ENCODE measurements at places on chromosomes 7 and 10.

DNA sequence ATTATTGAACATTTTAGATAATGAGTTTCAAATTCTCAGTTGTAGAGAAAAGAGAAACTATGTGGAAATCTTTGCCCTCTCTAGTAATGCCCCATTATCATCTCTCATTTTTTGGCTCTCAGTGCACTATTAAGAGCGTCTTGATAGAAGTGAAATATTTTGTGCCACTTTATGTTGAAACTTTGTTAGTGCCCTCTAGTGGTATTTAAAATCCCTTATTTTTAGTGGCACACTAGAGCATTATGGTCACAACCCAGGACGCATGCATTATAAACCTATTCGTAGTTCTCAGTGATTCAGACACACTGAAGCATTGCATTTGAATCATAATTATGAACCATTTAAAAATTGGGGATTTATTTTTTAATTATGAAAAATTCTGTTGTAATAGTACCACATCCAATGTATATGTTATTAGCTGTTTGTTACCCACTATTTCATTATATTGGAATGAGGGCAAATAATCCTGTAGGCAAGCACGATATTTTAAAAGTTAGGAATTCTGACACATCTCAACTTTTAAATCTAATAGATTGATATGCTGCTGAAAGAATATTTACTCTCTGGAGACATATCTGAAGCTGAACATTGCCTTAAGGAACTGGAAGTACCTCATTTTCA, 21.9 kb downstream of the PDCD4 start:
- no peak for DNase-seq

GRCh38 chr7:18210788-18211187, 183.1 kb upstream of the PRPS1L1 start:
- DNase-seq: no peak

DNA sequence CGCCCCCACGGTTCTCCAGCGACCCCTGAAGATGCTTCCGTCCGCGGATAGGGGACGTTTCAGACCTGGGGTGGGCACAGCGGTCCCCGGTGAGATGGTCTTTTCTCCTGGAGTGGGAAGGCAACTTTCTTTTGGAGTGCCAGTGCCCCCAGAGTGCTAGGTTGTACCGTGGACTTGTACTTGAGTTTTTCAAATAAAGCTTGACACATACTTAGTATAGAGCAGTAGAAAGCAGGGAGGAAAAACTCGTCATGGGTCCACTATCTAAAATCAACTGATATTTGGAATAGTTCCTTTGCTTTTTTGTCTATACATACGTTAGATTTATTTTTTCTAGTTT, 28.4 kb downstream of the RBM20 start:
- DNase-seq: no peak

DNA sequence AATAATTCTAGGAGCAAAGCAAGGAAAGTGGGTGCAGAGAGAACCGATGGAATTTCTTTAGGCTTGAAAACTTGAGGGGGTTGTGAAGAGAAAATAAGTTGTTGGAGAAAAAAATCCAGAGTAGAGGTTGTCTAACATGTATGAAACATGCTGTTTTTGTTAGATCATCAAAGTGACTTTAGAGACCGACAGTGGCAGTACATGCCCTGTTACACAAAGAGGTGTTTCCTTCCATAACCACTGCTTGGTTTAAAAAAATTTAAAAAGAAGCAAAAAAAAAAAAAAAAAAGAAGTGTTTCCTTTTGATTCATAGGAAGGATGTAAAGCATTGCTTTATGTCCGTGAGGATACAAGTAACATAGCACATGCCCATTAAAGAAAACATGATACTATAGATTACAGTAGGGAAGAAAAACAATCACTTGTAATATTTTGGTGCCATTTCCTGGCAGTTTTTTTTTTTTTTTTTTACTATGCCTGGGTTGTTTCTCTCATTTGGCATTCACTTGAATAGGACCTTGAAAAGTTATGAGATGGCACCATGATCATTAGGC, 6.1 kb downstream of the ENTPD1 start:
- DNase-seq: no peak

- DNase-seq: no peak
These were observed 2.2 kb downstream of the ZNF212 start for GRCh38 chr7:149241696-149242095.

DNA sequence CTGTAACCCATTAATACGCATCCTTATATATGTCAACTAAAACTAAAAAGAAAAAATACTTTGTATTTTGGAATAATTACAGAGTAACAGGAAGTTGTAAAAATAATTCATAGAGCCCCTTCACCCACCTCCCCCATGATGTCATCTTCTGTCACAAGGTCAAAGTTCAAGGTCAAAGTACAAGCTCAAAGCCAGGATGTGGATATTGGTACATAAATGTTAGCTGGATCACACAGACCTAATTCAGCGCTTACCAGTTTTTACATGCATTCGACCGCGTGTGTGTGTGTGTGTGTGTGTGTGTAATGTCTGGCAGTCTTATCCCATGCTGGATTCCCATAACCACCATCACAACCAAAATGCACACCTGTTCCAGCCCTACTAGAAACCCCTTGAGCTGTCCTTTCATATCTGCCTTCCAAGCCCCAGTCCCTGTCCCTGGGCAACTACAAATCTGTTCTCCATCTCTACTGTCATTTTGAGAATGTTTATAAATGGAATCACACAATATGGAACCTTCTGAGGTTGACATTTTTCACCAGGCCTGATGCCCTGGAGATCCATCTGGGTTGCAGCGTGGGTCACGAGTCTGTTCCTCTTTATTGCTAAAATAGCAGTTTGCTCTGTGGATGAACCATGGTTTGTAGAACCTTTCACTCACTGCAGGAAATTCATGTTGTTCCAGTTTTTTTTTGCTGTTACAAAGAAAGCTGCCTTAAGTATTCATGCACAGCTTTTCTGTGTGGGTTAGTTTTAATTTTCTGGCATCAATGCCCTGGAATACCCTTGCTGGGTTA, 153.6 kb upstream of the PITRM1 start:
- DNase-seq: no peak

- DNase-seq: no peak
These were observed 689 bp upstream of the SMARCD3 start for GRCh38 chr7:151249034-151249731.

GRCh38 chr10:31757831-31758230, 170.8 kb downstream of the ARHGAP12 start:
- no peak for DNase-seq

DNA sequence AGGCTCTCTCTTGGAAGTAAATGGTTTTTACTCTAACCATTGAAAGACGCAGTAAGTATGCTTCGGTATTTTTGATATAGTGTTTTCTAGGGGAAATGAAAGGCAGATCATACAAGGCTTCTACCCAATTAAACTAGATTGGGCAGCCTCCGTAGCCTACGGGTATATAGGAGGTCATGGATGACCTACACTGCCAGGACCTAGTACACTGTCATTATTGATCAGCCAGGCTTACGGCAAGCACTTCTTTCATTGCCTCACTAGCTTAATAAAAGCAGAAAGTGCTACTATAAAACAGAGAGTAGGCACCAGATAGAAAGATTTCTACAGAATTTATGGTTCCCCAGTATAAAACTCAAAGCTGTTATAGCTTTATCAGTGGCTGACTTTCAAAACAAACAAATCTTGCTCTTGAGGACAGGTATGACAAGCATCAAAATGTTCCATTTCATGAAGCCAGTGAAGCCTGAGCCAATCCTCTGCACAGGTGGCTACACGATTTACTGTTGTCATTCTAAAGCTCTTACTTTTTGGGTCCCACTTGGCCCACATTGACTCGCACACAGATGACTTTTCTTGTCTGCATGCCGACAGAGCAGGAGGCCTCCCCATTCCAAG, 358.1 kb downstream of the THSD7A start:
- no peak for DNase-seq

- DNase-seq: peak; percentile 33
These were observed 788 bp downstream of the AKAP9 start for GRCh38 chr7:91941450-91941849.

DNA sequence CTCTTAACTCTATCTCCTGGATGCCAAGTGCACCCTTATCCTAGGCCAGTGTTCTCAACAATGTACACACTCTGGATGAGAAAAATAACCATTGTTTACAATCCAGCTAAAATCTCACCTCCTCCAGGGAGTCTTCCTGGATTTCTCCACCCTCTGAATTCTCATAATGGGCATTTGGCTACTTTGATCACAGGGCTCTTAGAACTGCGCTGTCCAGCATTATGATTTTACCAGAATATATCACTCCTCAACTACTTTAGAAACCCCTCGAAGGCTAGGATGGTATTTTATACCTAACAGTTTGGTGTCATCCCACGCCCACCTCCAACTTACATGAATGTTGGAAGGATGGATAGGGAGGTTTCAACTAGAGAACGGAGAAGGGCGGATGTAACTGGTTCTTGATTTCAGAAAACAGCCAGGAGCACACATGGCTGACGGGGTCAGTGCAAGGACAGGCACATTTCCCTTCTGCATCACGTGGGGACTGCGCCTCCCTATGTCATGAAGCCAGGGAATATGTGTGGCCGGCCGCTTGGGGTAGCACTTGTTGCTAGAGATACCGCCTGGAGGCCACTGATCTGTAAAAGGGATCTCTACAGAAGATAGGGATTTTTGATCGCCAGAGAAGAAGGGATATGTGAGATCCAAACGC, 1.2 kb upstream of the ATP6V0E2 start:
- no peak for DNase-seq

GRCh38 chr10:86867149-86867548, 90.3 kb downstream of the MMRN2 start:
- no peak for DNase-seq

DNA sequence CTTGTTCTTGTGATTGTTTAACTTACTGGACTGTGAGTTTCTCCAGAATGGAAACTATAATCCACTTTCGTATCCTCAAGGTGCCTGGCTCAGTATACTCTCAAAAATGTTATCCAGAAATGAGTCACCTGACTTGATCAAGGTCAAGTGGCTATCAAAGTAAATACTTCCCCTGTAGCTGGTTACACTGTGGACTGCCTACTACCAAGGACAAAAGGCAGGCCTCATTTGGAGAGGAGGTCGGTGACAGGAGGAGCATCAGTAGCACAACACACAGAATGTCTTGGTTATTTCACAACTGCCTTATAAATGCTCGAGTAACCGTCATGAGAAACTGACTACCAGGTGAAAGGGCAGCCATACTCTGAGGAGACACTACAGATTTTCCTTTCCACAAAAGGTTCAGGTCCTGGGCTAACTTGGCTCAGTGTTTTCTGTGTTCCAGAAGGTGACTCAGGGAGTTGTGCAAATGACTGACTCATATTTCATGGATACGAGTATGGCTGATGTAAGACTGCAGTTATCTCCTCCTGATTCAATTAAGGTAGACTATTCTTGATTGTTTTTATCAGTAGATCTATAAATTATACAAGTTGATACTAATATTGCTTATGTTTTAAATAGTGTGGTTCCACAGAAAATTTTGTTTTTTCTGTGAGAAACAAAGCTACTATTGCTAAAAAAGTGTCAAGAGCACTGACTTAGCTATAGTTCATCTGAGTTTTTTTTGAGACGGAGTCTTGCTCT, 4.2 kb upstream of the CCNY start:
- DNase-seq: no peak

DNA sequence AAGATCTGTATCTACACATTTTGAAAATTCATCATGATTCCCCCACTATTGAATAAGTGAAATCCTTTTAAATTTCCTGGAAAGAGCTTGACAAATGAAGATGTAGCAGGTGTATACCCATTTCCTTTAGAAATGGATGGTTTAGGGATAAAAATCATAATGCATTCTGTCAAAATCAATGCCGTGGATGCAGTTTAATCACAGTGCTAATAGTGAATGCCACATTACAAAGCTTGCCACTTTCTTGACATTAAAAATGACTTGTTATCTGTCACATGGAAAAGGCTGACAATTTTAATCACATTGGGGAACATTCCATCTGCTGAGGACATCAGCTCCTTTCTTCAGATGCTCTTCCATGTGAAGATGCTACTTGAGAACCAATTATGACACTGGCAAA, 229.6 kb downstream of the GPAM start:
- DNase-seq: no peak

DNA sequence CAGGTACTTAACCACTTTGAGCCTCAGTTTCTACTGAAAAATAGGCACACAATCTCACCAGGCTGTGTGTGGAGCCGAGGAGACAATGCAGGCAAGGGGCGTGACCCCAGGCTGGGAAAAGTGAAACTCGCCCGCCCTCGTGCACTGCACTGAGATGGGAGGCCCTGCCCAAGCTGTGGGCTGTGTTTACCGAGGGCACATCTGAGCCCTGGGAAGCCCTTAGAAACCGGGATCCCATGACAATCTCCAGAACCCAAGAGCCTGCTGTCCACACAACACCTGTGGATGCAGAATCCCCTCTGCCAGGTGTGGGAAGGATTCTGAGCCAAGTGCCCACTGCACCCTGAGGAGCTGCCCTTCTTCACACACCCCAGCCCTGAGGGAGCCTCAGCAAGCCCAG, 198.3 kb downstream of the GRID1 start:
- no peak for DNase-seq

DNA sequence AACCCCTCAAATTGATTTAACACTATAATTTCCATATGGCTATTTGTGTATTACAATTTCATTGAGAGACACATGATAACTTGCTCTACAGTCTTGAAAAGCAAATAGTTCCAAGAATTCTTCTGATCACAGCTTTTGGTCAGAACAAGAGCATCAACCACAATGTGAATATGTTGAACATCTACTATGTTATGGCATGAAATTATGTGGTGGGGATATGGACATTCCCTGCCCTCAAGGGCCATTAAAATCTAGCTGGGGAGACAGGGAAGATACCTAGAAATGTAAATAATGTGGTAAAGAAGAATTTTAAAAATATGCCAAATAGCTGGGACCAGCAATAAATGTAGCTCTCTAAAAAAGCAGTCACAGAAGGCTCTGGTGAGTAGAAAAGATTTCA, 262.2 kb downstream of the FZD1 start:
- DNase-seq: no peak

- no peak for DNase-seq
These were observed 90.3 kb upstream of the PARD3 start for GRCh38 chr10:34905200-34905927.

- DNase-seq: no peak
These were observed 216.6 kb downstream of the KLF6 start for GRCh38 chr10:3568392-3568791.

GRCh38 chr10:124827474-124827873, 25.9 kb downstream of the ABRAXAS2 start:
- DNase-seq: no peak

- DNase-seq: no peak
These were observed 21.5 kb upstream of the SMKR1 start for GRCh38 chr7:129480674-129481363.

GRCh38 chr7:40057292-40057691, 77.1 kb downstream of the MPLKIP start:
- no peak for DNase-seq

- no peak for DNase-seq
These were observed 46.4 kb downstream of the CSTF2T start for GRCh38 chr10:51653025-51653424.

GRCh38 chr7:36949711-36950600, 225.7 kb upstream of the AOAH start:
- no peak for DNase-seq

- no peak for DNase-seq
These were observed 10.3 kb upstream of the HSPB1 start for GRCh38 chr7:76292213-76292573.

GRCh38 chr10:18675086-18675801, 16.0 kb downstream of the ARL5B start:
- no peak for DNase-seq
